ENCODE measurements at places on chromosomes 12 and 14.

DNA sequence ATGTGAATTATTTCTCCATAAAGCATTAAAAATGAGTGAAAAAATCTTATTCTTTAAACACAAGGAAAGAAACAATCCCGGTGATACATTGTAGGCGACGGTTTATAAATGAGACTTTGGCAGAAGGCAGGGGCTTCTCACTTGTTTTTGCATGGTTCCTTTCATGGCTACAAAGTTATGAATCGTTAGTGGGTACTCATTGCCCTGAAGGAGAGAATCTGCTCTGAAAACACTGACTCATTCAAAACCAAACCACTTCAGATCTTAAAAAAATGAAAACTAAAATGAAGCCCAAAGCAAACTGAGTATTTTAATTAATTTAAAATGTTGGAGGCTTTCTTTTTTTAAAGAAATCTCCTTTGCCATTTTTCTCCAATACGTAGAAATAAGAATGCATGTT lies 41.4 kb upstream of the AMIGO2 start:
- no peak for DNase-seq

- DNase-seq = peak; percentile 50
Measured at GRCh38 chr14:99687284-99688209, 3.4 kb downstream of the CYP46A1 start.

DNA sequence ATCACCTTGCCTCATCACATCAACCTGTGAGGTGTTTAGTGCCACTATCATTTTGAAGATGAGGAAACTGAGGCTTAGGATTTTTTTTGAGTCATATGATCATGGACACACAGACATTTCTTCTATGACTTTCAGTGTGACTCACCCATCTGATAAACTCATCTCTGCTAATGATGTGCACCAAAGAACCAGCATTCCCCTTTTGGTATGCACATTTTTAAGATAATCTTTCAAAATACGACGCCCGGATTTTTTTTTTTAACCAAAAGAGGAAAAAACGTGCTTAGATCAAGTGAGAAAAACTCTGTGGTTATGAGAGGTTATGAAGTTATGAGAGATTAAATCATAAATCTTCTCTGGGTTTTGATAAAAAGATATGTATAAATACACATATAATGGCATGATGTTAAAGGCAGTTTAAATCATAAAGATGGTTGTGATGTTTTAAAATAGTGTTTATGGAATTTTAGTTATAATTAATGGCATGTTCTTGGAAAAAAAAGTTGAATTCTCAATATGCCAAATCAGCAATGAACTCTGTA lies 948.1 kb downstream of the TMTC2 start:
- DNase-seq = no peak

DNA sequence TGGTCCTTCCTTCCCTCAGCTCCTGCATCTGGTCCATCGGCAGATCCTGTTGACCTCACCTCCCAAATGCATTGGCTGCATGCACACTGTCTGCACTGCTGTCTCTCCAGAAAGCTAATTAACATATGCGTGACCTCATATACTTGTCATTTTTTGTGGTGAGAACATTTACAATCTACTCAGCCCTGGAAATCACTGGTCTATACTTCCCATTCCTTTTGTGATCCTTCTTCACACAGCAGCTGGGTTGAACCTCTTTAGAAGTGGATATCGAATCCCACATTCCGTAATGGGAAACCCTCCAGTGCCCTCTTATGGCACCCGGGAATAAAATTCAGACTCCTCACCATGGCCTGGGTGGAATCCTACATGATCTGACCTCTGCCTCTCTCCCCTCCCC lies 45.0 kb downstream of the SMOC1 start:
- DNase-seq = no peak

GRCh38 chr12:42679466-42679865 lies 89.9 kb upstream of the PRICKLE1 start:
- no peak for DNase-seq

- no peak for DNase-seq
Measured at GRCh38 chr14:58364316-58364715, 31.4 kb upstream of the TOMM20L start.

GRCh38 chr14:92040431-92041051 lies 682 bp upstream of the TRIP11 start:
- DNase-seq = peak; percentile 27

DNA sequence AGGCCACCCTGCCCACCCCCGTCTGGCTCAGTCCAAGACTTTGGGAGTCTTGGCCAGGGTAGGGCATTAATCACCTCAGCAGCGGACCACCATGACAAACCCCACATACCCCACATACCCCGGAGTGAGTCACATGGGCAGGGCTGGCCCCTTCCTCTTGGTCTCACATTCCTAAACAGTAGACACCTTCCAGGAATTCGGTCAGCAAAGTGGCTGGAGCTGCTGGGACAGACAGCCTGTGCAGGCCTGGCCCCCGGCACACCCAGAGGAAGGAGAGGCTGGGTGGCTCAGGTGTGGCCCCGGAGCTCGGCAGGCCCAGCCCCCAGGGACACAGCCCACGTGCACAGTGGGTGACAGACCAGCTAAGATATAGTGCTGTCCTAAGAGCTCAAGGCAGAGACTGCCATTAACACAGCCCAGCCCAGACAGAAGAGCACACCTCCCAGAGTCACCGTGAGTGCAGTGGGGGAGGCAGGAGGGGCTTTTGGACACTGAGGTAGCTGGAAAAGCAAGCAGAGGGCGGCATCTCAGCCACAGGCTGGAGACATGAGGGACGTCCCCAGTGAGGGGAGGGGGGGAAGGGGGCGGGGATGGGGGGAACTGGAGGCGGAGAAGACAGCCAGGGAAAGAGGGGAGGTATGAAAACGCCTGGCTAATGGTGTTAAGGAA lies 24.0 kb downstream of the CCDC85C start:
- no peak for DNase-seq

DNA sequence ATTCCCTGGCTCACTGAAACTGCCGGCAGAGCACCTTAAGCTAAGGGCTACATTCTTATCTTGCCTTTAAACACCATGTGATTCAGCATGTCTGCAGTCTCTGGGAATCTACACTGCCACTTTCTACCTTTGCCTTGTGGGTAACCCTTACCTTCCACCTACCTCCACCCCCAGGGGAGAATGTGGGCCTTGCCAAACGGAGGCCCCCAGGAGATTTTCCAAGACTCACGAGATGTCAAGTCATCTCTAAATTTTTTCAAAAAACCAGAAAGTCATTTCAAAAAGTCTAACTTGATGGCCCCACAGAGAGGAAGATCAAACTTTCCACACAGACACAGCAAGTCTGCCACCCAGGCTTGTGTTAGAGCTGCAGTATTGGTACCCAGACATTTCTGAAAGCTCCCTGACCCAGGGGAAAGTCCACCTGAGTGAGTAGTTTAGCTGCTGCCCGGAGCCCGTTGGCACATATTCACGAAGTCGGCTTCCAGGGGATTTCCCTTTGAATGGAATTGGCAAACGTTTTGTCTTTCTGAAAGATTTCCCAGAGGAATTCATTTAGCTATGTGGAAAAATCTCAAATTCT lies 4.7 kb upstream of the PSMA6 start:
- DNase-seq = peak; percentile 69

GRCh38 chr14:99028521-99028920 lies 243.5 kb downstream of the BCL11B start:
- DNase-seq = no peak

DNA sequence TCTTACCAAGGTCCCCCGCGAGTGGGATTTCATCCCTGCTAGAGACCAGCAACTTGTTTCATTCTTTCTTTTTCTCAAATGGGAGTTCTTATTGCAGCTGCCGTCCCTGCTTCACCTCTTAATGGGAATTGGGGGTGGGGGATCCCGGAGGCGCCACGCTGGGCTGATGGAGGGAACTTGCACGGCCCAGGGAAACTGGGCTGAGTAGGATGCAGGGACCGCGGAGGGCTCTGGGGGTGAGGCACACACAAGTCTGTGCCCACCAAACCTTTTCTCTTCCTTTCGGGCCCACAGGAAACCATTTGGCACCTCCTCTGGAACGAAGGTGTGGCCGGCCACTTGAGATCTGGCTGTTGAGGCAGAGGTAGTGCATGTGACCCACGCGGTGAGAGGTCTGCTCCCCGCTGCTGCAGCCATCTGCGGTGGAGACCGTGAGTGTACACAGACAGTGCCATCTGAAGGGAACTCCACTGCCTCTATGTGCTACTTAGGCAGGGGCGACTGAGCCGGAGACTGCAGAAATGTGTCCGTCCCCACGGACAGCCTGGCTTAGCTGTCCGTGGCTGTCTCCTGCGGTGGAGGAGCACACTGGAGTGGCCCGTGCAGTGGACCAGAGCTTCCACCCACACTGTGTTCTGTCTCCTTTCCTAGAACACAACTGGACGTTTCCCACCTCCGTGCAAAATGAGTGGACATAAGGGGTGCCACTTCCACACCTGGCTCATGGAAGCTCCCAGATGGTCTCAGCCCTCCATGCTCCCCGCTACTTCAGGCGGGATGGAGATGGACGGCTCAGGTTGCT lies 42.1 kb upstream of the TESC start:
- no peak for DNase-seq

GRCh38 chr14:36835128-36835527 lies 173.5 kb downstream of the PAX9 start:
- no peak for DNase-seq

DNA sequence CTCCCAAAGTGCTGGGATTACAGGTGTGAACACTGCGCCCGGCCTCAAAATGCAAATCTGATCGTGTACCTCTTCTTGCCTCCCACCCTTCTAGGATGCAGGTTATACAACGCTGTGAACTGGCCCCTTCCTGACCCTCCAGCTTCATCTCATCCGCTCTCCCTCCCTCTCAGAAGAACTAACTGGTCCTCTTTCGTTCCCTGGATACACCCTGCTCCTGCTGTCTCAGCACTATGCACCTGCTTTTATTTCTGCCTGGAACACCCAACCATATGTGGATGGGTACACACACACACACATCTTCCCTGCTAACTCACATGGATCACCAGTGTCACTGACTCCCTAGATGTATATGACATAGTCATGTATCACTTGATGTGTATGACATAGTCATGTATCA lies 56.1 kb upstream of the VASH1 start:
- DNase-seq = no peak

- no peak for DNase-seq
Measured at GRCh38 chr12:77686760-77687159, 143.9 kb upstream of the NAV3 start.

DNA sequence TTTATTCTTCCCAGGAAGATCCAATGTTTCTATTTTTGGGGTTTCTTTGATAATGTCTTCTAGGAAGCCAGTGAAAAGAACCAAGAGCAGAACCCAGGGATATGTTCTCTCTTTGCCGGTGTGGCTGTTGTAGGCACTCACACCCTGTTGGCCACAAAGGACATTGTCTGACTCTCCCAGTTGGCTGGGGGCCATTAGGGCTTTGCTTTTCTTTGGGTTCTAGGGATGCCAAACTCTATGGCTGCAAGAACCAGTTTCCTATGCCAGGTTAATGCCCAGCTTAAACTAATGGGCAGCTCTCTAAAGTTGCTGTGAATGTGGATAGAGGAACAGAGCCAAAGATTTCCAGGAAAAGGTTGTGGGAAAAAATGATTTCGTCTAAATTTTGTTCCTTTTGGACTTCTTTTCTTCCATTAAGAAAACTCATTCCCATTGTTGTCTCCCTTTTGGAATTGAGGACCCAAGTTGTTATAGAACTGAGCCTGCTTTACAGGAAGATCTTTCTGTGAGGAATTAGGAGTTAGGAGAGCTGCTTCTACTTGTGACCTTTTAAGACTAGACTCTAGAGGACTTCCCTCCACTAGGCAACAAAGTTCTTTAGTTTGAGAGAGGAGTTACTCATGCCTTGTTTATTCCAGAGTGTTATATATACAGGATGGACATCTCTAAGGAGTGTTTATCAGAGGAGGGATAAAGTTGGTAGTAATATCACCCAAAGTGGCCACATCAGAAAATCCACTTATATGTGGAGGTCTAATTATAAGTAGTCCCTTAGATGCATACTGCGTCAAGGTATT lies 13.1 kb downstream of the COPZ1 start:
- no peak for DNase-seq

GRCh38 chr14:99268810-99269707 lies 2.9 kb downstream of the BCL11B start:
- DNase-seq = peak; percentile 41

DNA sequence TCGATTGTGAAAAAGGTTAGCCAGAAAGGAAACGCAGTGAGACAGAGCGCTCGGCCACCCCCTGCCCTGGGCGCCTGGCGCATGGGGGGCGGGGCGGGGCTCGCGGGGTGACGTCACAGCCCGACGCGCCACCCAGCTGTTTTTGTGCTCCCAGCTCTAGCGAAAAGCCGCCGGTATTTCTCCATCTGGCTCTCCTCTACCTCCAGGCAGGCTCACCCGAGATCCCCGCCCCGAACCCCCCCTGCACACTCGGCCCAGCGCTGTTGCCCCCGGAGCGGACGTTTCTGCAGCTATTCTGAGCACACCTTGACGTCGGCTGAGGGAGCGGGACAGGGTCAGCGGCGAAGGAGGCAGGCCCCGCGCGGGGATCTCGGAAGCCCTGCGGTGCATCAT lies at the start of gene GABARAPL1:
TSS of gene GABARAPL1 (plus strand) at position 139 of the 393 bp plus-strand sequence. CDS start at position 392, 253 bp downstream.
- DNase-seq = peak; percentile 81

GRCh38 chr12:65232476-65233077 lies 45.9 kb upstream of the MSRB3 start:
- no peak for DNase-seq

- no peak for DNase-seq
Measured at GRCh38 chr14:92105073-92105892, 1.1 kb downstream of the ATXN3 start.

DNA sequence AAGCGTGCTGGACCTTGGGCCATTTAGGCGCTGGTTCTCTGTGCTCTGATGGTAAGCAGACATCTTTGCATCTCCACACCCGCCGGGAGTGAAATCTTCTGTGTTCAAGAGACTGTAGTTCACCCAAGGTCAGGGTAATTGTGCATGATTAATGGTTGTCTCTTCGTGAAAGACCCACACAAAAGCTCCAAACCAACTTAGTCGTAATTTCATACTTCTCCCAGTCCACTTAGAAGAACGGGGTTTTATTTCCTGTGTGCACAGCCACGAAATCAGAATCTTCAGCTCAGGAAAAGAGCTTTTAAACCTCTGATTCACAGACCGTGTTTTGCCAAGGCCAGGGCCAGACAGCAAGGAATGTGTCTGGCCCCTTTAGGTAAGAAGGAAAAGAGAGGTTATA lies 640.9 kb downstream of the MED13L start:
- no peak for DNase-seq

All from stimulated activated CD8-positive, alpha-beta memory T cell treated with anti-CD3 and anti-CD28 coated beads, Interleukin-4, amount 100 ng/mL, for 48 hours (primary cell).